Kidney epithelial cell (primary cell): ENCODE measurements at places on chromosomes 1 and 21. TPM values are rescaled to one million over a fixed set of nuclear protein-coding genes. Genes with fewer than 3 reads are reported as not detected.

DNA sequence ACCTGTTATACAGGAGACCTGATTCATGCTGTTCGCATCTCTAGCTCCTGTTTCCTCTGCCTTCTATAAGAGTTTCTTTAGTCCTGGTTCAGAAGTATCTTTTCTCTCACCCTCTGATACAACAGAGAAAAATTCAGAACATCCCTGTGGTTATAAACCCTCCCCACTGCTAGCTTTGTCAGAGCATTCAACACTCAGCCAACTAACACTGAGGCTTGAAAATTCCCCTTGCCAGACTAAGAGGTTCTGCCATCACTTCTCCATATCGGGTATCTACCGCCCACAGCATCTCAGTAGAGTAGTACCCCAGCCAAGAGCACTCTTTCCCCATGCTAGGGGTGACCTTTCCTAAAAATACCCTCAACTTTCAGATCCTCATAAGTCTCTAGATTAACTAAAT, 19.6 kb upstream of the PIK3R3 start:
- no peak for DNase-seq

GRCh38 chr1:29521811-29522580, 285.7 kb downstream of the PTPRU start:
- no peak for DNase-seq

MPZ gene
- 0.14 and 0.54 TPM in 2 replicates for total RNA-seq

- DNase-seq: no peak
Measured at GRCh38 chr21:29168891-29169315, 38.5 kb downstream of the MAP3K7CL start.

GRCh38 chr21:44697811-44698734, 1.1 kb downstream of the KRTAP10-12 start:
- DNase-seq: no peak

DNA sequence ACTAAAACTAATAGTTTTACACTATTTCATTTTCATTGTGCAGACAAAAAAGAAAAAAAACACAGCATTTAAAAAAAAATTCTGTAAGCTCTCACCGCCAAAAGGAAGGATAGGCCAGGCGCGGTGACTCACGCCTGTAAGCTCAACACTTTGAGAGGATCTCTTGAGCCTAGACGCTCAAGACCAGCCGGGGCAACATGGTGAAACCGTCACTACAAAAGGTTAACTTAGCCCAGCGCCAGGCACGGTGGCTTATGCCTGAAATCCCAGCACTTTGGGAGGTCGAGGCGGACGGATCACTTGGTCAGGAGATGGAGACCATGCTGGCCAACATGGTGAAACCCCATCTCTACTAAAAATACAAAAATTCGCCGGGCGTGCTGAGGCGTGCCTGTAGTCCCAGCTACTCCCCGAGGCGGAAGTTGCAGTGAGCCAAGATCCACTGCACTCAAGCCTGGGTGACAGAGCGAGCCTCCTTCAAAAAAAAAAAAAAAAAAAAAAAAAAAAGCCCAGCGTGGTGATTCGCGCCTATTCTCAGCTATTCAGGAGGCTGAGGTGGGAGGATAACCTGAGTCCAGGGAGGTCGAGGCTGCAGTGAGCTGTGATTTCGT, 14.3 kb upstream of the SPEN start:
- no peak for DNase-seq

DNA sequence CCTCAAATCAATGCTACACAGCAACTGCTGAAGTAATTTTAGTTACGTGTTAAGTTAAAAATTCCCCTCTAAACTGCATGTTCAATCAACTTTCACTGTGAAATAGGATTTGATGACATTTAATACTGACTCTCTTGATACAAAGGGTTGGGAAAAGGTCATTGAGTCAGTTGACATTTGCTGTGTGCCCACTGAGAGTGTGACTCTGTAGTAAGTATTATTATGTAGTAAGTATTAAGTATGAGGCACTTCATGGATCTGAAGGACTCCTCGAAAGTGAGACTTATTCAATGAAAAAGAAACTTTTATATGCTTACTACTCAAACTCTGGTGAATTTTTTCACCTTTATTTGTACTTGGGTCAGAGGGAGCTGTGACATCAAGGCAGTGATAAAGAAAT, 83.1 kb upstream of the S1PR1 start:
- DNase-seq: no peak

GRCh38 chr1:161074676-161075368, 5.1 kb upstream of the ARHGAP30 start:
- DNase-seq: no peak

DNA sequence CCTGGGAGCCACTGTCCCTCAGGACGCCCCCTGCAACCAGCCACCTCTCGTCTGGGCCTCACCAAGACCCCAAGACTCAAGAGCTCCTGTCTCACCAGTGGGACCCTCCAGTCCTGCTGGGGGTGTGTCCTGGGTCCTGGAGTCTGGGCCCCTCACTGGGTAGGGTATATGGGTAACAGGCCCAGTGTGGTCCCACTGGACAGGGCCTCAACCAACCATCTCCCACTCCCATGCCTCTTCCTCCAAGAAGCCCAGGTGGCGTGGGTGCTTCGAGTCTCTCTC, 725 bp upstream of the VWA1 start:
- no peak for DNase-seq
